ENCODE measurements at places on chromosomes 1 and 21.

- DNase-seq = no peak
Measured at GRCh38 chr1:28323720-28324119, 5.1 kb upstream of the MED18 start.

DNA sequence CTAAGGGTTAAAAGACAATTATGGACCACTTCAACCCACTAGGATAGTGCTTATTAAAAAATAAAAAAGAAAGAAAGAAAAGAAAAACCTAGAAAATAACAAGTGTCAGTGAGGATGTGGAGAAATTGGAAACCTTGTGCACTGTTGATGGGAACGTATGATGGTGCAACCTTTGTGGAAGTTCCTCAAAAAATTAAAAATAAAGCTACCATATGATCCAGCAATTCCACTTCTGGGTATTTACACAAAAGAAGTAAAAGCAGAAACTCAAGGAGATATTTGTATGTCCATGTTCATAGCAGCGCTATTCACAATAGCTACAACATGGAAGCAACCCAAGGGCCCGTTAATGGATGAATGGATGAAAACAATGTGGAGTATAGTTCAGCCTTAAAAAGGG is 115.2 kb upstream of the ATP1A1 start:
- DNase-seq = no peak

DNA sequence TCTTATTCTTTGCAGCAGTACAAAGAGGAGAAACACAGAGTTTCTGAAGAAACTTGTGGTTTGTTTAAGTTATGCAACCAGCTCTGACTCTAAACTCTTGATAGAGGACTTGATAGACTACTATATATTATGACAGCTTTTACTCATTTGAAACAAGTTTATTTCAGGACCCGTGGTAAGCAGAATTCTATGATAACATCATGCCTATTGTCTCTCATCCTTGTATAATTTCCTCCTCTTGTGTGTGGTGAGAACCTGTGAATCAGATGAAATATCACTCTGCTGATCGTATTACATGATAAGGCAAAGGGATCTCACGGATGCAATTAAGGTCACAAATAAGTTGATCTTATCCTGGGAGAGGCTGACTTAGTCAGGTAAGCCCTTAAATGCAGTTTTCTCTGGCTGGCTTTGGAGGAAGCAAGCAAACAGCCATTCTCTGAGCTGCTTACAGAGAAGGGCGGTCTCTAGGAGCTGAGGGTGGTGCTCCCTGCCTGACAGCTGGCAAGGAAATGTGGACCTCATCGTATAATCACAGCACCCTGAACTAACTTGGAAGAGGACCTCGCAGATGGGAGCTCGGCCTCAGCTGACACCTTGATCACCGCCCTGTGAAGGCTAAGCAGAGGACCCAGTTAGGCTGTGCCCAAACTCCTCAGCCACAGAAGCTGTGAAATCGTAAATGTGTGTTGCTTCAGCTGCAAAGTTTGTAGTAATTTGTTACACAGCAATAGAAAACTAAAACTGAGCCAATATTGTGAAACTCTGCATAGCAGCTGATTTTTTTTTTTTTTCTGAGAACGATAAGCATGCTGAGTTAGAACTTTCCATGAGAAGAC is 151.1 kb upstream of the DPT start:
- no peak for DNase-seq

DNA sequence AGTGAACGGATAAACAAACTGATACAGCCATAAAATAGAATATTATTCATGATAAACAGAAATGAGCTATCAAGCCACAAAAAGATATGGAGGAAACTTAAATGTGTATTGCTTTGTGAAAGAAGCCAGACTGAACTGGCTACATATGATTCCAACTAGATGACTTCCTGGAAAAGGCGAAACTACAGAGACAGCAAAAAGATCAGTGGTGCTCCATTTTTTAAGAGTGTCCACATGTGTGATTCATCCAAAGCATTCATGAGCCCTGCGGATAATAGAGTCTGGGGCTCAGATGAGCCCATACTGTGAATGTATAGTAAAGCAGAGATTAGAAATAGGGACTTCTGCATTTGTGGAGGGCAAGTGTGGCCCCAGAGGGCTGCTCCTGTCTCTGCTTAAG is 7.8 kb upstream of the TMEM222 start:
- no peak for DNase-seq

DNA sequence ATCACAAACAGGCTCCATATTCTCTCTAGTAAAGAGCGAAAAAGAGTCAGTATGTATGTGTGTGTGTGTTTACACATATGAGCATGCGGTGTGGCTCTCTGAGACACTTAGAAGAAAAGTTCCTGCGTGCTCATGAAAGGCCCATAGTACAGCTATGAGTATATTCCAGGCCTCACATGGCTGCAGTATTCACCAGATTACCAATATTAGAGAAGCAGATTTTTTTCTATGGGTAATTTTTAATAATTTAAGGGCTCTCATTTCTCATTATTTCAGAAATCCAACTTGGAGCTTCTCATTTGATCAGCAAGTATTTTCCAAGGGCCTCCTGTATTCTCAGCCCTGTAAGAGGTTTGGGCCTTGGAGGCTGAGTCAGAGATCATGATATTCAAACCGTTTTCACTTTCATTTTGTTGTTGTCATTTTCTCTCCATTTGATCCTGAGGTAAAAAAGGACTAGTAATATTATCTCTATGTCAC is 232.9 kb upstream of the SGIP1 start:
- DNase-seq = no peak

DNA sequence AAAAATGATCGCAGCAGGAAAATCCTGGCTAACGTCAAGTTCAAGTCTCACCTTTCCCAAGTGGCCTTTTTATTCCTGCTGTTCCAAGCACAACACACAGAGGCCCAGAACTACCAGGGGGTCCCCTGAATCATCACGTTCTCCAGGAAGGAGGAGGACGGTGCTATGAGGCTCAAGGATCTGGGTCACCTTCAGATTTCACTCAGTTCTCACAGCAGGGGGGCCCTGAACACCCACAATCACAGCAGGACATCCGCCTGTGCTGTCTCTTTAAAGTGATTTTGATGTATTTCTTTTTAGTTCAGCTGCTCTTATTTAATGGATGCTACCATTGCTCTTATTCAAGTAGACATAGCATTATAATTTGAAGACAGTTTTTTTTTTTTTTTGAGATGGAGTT is 173.4 kb downstream of the HUNK start:
- no peak for DNase-seq

Measured in HuH-7.5 (cell line).